ENCODE measurements at places on chromosomes 4 and X.

DNA sequence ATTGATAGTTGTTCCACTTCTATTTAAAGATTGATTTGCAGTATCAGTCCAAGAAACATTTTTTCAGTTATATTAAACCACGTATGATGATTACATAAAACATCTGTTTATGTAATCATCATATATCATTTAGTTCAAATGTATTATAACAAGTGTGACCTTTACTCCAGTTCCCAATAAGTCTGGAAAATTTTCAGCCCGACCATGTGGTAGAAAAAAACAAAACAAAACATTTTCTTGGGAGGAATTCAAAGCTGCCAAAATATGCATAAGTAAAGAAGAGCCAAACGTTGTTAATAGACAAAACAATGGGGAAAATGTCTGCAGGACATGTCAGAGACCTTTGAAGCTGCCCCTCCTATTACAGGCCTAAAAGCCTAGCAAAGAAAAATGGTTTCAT, 709.1 kb downstream of the FAT4 start:
- no peak for DNase-seq

- DNase-seq: no peak
Observed at GRCh38 chrX:109475174-109475891, 6.6 kb downstream of the GUCY2F start.

DNA sequence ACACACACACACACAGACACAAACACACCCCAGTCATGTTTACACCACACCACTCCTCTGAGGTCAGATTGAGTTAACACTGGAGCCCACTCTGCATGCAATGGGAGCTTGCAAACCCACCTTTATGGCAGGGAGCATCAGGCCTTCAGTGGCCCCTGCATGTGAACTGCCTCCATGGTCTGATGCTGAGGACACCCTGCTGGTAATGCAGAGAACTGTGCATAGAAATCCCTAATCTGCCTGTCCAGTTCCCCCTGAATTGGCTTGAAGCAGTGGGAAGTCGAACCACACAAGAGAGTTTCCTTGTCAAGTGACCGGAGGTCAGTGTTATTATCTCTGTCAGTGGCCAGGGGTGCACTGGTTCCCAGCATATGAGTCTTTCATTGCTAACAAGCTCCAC, 59.8 kb downstream of the ANOS1 start:
- DNase-seq: no peak

GRCh38 chr4:6155996-6156750, 44.2 kb downstream of the JAKMIP1 start:
- DNase-seq: no peak

DNA sequence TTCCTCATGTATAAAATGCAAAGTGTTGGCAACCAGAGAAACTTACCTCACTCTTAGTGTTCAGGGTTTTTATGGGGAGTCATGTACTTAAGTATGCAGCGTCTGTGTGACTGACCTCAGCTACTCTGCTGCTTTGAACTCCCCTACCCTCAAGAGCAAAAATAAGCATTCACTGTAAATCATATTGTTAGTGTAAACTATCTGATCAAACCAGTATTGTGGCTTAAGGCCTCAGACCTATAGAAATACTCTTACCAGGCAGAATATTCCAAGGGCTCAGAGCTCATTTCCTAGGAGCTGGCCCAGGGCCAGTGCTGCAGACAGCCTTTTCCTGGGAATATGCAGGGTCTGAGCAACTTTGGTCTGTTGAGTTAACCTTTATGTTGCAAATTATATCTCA, 453.1 kb downstream of the CCSER1 start:
- no peak for DNase-seq

GRCh38 chrX:147962476-147962875, 18.7 kb upstream of the FMR1NB start:
- DNase-seq: no peak

DNA sequence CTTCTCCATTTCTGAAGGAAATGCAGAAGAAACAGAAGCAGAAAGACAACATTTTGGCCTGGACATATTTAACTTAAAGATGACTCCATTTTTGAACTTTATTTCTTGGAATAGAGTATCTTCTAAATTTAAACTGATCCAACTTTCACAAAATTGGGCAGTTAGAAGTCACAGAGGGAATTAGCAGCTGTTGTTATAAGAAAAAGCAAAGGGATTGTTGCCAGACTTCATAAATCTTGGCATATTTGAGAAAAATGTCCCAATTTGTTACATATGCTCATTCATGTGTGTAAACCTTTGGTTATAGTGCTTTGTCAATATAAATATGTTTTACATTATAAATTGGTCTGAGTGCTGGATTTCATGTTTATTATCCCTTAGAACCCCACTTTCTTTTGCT, 3.4 kb downstream of the GLUD2 start:
- no peak for DNase-seq

DNA sequence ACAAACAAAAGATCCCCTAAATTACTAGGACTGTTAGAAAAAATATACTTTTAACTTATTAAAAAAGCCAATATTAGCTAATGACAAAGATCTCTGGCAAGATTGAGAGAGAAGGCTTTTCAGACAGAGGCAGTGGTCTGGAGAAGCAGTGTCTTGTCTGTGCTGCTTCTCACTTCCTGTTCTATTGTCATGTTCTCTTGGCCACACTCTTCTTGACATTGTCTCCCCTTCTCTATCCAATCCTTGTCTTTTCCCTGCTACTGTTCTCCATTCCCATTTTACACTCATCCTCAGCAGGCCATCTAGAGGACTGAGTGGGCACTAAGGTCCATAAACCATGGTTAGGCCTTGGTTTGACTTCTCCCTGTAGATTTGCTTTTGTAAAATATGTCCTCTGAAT, 14.0 kb upstream of the TAPT1 start:
- DNase-seq: no peak

GRCh38 chr4:94352996-94353395, 10.4 kb upstream of the HPGDS start:
- DNase-seq: no peak

DNA sequence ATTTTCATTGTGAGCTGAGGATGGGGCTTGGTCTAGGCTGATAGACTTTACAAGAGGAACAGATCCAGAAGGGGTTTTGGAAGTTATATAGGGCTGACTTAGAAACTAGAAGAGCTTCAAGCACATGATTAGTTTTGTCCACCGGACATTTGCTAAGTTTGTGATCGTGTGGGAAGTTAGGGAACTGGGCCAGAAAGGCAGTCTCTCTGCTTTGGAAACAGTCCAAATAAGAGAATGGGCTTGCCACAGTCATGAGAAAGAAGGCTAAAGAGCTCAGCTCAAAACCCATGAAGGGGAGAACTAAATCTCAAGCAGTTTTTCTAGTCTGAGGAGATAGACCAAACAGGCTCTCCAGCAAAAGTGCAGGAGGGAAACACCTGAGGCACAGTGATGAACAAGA, 67.8 kb downstream of the ZNF674 start:
- no peak for DNase-seq

- DNase-seq: no peak
Observed at GRCh38 chr4:147984065-147984777, 252.3 kb downstream of the ARHGAP10 start.

GRCh38 chrX:119991005-119991787, 47.6 kb upstream of the NKAP start:
- DNase-seq: no peak

DNA sequence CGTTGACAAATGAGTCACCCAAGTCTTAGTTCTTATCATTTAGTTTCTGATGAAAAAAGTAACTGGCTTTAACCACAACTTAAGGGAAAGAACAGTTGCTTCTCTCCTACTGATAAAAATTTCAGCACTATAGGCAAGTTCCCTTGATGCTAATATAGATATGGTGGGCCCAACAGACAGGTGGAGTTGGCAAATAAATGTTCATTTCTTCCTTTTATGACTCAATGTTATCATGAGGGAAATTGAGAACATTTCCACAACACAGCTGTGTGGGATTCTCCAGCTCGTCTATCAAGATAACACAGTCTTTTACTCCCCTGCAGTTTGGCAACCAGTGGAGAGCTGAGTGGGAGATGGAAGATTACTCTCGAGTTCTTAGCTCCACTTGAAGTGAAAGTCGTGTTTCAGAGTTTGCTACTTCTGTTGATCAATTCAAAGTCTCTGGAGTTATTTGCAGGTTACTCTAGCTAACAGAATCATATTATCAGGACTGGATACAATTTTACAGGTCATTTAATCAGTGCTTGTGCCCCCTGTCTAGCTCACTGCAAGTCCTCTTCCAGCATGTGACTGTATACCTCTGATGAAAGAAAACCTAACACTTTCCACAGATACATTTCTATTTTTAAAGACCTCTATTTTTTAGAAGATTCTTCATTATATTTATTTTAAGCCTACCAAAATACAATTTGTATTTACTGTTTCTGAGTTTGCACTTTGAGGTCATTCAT, 270.6 kb upstream of the GK2 start:
- no peak for DNase-seq

Data from stimulated activated CD8-positive, alpha-beta memory T cell treated with anti-CD3 and anti-CD28 coated beads, Interleukin-4, amount 100 ng/mL, for 1 hour (primary cell).